ENCODE measurements at places on chromosomes 7 and 10.

- DNase-seq: no peak
Measured at GRCh38 chr7:7323352-7323751, 141.0 kb downstream of the C1GALT1 start.

GRCh38 chr7:17530741-17531421 lies 232.4 kb downstream of the AHR start:
- peak; percentile 14 for DNase-seq

GRCh38 chr7:136687693-136688322 lies 180.6 kb upstream of the CHRM2 start:
- DNase-seq: peak; percentile 40

GRCh38 chr7:33062023-33062781 lies at the start of gene NT5C3A:
TSS of gene NT5C3A (minus strand) at chr7:33062776. CDS start at chr7:33062705, 71 bp downstream.
- DNase-seq: peak; percentile 24

- peak; percentile 84 for DNase-seq
Measured at GRCh38 chr10:73772281-73773151, 9.3 kb upstream of the CHCHD1 start.

DNA sequence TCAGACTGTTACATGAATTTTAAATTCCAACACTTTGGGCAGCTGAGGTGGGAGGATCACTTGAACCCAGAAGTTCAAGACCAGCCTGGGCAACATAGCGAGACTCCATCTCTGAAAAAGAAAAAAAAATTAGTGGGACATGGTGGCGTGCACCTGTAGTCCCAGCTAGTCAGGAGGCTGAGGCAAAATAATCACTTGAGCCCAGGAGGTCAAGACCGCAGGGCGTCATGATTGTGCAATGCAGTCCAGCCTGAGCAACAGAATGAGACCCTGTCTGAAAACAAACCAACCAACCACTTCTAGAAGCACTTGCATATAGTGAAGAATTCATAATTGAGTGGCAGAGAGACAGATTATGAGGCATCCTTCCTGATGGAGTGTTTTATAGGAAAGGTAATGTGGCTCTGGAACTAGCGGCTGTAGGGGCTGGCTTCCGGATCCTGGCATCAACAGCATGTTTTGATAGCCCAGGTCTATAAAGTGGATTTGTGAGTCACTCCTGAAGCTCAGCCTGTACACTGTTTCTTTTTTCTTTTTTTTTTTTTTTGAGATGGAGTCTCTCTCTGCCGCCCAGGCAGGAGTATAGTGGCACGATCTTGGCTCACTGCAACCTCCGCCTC lies 40.3 kb upstream of the RSBN1L start:
- DNase-seq: peak; percentile 51

Data from fibroblast of lung (primary cell).